ENCODE measurements at places on chromosomes 6 and 20.

DNA sequence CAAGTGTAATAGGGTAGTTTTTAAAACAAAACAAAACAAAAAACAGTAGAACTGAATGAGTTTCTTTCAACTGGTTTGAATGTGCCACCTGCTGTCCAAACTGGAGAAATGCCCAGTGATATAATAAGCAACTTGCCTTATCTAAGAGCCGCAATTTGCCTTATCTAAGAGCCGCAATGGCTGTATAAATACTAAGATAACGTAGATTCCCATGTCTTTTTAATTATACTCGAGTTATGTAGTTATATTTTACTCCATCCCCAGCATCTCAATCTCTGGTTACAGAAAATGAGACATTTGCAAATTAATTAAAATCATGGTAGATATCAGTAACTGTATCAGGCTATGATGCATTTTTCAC lies 67.2 kb downstream of the RPP40 start:
- peak; percentile 78 for DNase-seq

GRCh38 chr6:42727087-42727611 lies 4.8 kb upstream of the PRPH2 start:
- no peak for DNase-seq

DNA sequence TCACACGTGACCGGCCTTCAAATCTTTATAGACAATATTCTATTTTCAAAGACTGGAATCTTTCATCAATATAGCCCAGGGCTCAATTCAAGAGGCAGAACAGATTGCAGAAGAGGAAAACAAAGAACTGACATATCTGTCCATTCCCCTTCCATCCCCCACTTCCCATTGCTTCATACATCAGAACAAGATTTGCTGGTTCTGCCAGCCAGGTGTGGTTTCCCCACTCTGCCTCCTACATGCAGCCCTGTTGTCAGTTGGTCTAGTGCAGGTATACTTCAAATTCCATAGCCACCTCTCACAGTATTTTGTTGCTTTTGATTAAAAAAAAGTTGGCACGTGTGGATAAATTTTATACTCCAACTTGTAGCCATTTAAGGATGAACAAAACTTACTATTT lies 174.9 kb downstream of the CD109 start:
- no peak for DNase-seq

DNA sequence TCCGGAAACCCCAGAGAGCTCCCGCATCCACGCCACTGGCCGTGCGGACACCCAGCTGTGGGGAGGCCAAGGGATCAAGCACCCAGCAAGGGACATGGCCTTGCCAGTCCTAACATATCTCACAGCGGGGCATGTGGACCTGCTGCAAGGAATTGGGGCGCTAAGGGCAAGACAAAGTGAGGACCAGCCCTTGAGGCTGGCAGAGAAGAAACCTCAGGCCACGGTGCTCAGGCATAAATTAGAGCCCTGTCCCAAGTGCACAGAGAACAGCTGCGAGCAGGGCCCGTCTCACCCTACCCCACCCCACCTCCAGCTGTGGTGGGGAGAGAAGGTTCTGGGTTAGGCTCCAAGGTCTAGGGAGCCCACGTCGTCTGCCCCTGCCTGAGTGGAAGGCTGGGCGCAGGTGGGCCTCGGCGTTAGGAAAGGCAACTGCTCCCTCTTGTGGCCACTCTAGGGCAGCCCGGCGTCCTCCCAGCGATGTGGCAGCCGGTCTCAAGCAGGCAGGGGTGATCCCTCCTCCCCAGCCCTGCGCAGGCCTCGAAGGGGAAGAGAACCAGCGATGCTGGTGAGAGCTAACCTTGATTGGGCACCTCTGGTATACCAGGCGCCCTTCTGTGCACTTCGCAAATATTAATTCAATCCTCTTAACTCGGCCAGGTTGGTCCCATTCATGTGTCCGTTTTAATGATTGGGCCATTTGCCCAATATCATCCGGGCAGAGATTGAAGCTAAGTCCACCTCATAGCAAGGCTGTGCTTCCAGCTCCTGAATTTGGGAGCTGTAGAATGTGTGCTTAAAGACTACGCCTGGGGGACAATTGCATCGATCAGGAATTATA lies 235.8 kb downstream of the NFATC2 start:
- DNase-seq: peak; percentile 73

DNA sequence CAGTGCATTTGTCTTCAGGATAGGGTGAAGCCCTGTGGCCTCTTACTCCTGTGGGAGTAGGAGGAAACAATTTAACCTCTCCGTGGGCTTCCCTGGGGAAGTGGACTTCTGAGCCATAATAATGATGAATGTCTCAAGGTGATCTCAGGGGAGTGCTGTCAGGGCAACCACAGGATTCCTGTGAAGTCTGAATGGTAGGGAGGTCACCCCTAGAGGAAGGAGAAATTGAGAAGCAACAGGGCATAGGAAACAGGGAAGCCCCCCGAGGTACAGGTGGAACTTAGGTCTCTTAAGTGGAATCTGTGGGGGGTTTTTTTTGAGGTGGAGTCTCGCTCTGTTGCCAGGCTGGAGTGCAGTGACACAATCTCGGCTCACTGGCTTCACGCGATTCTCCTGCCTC lies 26.9 kb downstream of the STK35 start:
- DNase-seq: no peak

DNA sequence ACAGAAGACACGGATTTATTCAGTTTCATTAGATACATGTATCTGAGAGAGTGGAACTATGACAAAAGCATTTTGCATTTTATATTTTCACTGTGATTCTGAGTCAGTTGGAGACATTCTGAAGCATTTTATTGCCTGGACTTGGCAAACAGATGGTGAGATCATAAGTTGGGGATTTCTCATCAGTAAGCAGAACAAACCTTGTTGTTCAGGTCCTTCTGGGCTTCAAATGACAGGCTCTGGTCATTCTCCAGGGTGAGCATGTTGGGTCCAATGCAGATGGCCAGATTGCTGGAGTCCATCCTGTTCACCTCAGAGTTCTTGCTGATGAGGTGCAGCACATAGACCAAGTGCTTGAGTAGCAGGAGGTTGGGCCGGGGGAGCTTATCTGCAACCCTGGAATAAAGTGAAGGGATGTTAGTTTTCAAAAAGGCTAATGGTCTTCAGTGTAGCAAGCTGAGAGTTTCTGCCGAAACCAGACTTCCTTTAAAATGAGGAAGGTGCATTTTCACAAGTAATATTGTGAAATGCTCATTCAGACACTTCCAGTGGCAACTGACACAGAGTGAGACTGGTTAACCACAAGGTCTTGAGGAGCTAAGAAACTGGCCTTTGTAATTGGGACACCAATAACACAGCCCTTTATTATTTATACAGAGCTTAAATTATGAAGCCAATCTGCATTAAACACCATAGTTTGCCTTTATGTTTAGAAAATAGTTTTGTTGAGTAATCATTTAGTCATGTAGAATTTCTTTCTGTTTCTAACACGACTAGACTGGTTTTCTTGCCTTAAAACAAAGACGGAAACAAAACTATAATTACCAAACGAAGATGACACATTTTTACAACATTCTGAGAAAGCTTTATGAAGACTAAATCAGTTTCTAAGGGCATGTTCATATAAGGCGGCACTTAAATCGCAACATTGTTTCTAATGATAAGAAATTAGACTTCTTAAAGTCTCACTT lies 5.6 kb downstream of the TAGAP start:
- DNase-seq: no peak

DNA sequence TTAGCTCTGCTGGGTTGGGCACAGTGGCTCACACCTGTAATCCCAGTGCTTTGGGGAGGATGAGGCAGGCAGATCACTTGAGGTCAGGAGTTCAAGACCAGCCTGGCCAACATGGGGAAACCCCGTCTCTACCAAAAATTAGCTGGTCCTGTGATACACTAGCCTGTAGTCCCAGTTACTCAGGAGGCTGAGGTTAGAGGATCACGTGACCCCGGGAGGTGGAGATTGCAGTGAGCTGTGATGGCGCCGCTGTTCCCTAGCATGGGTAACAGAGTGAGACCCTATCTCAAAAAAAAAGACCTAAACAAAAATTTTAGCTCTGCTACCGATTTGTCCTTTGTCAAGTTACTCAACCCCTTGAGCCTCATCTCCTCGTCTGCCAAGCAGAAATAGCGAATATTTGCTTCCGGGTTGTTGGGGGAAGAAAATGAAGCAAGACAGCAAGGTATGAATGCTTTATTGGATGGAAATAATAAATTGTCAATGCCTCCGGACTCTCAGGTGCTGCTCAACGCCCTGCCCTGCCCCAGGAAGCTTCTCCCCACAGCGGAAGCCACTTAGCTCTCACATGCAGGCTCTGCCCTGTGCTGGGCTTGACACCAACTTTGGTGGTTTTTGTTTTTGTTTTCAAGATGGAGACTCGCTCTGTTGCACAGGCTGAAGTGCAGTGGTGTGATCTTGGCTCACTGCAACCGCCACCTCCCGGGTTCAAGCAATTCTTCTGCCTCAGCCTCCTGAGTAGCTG lies 24.9 kb upstream of the ITCH start:
- no peak for DNase-seq

DNA sequence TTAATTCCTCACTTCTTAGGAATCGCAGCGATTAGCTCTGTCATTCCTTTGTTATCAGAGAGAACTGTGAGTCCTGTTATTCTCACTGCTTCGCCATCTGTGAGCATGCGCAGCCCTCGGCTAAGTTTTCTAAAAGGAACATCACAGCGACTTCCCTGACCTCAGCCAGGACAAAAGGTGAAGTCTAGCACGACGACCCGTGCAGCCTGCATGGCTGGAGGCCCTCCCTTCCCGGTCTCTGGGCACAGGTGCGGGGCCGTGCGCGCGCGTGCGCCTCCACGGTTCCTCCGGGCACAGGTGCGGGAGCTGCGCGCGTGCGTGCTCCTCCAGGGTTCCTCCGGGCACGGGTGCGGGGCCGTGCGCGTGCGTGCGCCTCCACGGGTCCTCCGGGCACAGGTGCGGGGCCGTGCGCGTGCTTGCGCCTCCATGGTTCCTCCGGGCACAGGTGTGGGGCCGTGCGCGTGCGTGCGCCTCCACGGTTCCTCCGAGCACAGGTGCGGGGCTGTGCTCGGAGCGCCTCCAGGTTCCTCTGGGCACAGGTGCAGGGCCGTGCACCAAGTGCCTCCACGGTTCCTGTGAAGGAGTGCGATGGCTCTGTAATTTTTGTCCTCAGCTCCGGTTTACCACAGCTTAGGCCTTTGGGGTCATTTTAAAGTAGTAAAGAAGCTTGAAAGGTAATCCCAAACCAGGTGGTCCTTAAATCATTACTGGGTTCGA lies 212.3 kb downstream of the ERMARD start:
- DNase-seq: no peak

DNA sequence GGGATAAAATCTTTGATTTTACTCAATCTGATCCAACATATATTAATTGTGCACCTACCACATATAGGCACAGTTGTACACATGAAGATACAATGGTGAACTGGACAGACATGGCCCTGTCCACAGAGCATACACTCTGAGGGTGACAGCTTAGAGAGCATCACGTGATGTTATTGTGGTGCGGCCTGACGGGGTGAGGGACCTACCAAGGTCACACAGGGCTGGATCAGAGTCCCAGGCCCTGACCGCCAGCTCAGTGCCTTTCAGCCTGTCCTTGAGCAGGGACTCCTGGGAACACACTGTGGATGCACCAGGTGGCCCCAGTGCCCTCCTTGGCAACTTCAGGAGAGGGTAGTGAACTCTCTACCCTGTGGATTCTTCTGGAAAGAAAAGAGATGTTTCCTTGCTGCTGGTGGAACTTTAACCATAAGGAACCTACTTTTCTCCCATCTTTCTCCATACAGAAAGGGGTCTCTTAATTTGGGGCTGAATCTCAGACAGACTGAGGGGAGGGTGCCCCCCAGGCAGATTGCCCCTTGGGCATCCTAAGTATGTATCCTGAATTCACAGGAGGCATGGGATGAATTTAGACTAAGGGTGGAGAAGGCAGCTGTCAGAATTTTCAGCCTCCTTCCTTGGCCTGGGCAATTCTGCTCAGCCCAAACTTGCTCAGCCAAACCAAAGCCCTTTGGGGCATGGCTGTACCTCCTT lies 26.5 kb downstream of the PCK1 start:
- DNase-seq: no peak

- no peak for DNase-seq
Measured at GRCh38 chr6:43090559-43090956, 14.4 kb downstream of the PTK7 start.

GRCh38 chr6:29982097-29982496 lies 39.8 kb downstream of the HLA-A start:
- DNase-seq: no peak

GRCh38 chr6:157579467-157580031 lies 198.6 kb downstream of the ZDHHC14 start:
- peak; percentile 7 for DNase-seq

- no peak for DNase-seq
Measured at GRCh38 chr20:24721891-24722568, 227.0 kb upstream of the CST7 start.

GRCh38 chr6:146305951-146306350 lies 237.7 kb upstream of the RAB32 start:
- no peak for DNase-seq

- no peak for DNase-seq
Measured at GRCh38 chr6:135052939-135053338, 1.7 kb downstream of the HBS1L start.

- DNase-seq: peak; percentile 39
Measured at GRCh38 chr20:61956396-61957342, 109.0 kb downstream of the TAF4 start.

- no peak for DNase-seq
Measured at GRCh38 chr20:25061821-25062530, 4.0 kb upstream of the ACSS1 start.

DNA sequence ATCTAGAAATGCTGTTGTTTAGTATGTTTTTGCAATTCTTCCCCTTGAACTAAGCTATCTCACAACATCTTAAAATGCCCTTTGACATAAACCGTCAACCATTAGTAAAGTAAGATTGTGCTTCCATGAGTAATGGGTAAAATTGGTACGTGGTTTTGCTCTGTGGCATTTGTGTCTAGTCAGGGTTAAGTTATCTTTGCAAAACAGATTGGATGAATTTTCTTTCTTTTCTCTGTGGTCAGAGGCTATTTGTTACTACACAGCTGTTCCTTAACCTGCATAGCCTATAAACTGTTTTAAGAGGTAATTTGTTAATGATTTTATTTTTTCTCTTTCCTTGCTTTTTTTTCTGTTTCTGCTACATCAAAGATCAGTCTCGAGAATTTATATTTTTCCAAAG lies 75.4 kb downstream of the RPP40 start:
- peak; percentile 37 for DNase-seq

DNA sequence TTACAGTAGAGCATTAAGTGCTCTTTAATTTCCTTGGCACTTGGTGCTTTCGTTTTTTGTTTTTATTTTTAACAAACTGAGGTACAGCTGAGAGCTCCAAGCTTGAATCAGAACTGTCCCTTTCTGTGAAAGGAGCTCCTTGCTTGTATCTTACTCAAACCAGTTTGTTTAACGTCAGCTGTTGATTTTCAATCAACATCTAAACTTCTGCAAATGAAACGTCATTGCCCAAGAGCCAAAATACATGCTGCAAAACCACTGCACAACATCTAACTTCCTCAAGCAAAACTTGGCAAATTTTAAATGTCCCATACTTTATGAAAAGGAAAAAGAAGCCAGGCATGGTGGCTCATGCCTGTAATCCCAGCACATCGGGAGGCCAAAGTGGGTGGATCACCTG lies 15.2 kb downstream of the VNN2 start:
- DNase-seq: no peak

GRCh38 chr6:128963561-128963960 lies 80.6 kb downstream of the LAMA2 start:
- DNase-seq: no peak

GRCh38 chr20:46157076-46157592 lies 39.0 kb downstream of the CD40 start:
- no peak for DNase-seq

- no peak for DNase-seq
Measured at GRCh38 chr20:57495978-57496377, 29.0 kb downstream of the CTCFL start.

All from fibroblast of pulmonary artery (primary cell).